ENCODE measurements at places on chromosomes 13 and 19. TPM values are rescaled to one million over a fixed set of nuclear protein-coding genes. Genes with fewer than 3 reads are reported as not detected.

The GPC5 gene
- 81.8 TPM for total RNA-seq

The SPRYD7 gene
- total RNA-seq = 10.3 TPM

The HIPK4 gene
- 30.3 TPM for total RNA-seq

The CCDC169 gene
- 37.0 TPM for total RNA-seq

The SIGLEC8 gene
- 0.31 TPM for total RNA-seq

The IRS2 gene
- 33.4 TPM for total RNA-seq

The ANGPTL8 gene
- not detected for total RNA-seq

All from testis (tissue), 5 donors.